NCI-H524 (cell line): ENCODE measurements at places on chromosomes 2 and 18.
A peak's percentile ranks its signal among the peaks of the same experiment; 100 is the strongest.

GRCh38 chr2:52117299-52117698 lies 1085.4 kb upstream of the NRXN1 start:
- no peak for DNase-seq

- DNase-seq, result no peak
These were observed 13.9 kb downstream of the DYSF start for GRCh38 chr2:71467180-71467815.

- DNase-seq, result peak; percentile 45
These were observed 55.4 kb upstream of the NCOA1 start for GRCh38 chr2:24435391-24436316.

DNA sequence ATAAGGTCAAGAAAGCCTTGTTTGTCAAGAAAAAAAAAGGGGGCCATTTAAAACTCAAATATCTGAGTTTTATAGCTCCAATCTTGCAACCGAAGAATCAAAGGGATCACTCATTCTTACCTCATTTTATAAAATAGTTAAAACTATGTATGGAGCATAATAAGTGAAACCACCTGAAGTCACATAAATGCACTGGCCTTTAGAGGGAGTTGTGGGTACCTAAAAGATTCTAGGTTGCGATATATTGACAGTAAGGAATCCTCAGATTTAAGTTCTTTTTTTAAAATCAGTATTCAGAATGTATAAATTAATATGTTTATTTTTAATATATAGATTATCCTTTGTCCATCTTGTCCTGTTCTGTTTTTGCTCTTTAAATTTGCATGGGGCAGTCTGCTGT lies 3.4 kb downstream of the ARHGAP28 start:
- DNase-seq, result no peak

- no peak for DNase-seq
These were observed 102.8 kb upstream of the TTN start for GRCh38 chr2:178910005-178910404.

- DNase-seq, result no peak
These were observed 348.3 kb upstream of the DSEL start for GRCh38 chr18:67864677-67865340.

GRCh38 chr2:233247116-233247515 lies 4.4 kb upstream of the ATG16L1 start:
- no peak for DNase-seq

- DNase-seq, result peak; percentile 98
These were observed 28.5 kb downstream of the CIB4 start for GRCh38 chr2:26612522-26613240.

DNA sequence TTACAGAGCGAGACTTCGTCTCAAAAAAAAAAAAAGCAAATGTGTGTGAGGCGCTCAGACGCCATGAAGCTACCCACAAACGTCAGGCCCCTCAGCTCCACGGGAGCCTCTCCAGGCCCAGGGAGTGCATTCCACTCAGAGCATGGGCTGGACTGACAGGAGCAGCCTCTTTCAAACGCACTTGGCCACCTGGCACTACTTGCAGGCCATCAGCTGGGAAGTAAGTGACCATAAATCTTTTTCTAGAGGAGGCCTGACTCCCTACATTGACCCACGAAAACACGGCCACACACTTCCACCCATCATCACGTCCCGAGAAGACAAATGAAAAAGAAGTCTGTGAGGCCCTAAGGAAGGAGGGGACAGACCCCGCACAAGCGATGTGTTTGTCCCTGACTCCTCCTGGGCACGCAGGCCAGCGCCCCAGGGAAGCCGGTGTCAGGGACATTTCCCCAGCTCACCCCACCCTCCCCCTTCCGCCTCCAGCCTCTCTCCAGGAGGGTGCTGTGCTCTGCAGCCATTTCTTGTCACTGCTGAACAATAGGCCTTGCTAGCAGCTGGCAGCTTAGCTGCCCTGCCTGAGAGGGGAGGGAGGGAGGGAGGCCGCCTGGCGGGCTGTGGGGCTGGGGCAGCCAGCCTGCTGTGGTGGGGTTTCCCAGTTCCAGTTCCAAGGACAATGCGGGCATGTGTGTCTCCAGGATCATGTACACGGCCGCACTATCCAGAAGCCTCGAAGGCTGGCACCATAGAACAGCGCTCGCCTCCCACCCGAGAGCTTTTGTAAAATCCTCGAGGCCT lies 26.6 kb downstream of the SERTAD2 start:
- DNase-seq, result peak; percentile 89
